ENCODE measurements at places on chromosomes 1 and 21. TPM values are rescaled to one million over a fixed set of nuclear protein-coding genes. Genes with fewer than 3 reads are reported as not detected.

DNA sequence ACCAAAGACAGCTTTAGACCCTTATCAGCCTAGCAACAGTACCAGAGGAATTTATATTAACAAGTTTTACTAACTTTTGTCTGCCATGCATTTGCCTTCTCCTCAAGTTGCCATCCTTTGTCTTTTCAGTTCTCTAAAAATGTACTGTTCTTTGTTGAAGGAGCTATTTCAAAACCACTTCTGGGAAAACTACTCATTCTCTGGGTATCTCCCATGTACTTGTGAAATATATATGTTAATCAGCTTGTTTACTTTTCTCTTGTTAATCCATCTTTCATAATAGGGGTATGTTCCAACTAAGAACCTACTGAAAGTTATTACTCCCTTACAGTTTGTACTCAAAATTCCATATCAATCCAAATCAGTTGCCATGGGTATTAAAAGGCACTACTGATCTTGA, 16.3 kb downstream of the DPYD start:
- DNase-seq, result no peak

- no peak for DNase-seq
These were observed 59.6 kb downstream of the UCK2 start for GRCh38 chr1:165886983-165887382.

- DNase-seq, result no peak
These were observed 29.2 kb upstream of the LRRC3 start for GRCh38 chr21:44425895-44426662.

DNA sequence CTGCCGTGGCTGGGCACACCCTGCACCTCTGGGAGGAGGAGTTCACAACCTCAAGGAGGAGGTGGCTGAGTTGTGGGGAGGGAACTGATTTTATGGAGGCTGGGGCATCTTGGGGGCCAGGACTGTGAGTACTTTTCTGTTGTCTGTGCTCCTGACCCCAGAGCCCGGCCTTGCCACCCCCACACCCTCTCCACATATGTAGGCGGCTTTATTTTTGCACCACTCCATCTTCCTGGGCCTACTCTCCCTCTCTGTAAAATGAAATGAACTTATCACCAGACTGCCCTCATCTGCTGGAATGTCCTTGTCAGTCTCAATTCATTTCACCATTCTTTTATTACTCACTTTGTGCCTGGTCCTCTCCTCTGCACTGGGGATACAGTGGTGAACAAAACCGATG, 12.8 kb downstream of the FOXD2 start:
- DNase-seq, result no peak

The SLC1A7 gene
- polyA plus RNA-seq, result 0.24 TPM

The TAS1R1 gene
- polyA plus RNA-seq, result 5.5 TPM

- no peak for DNase-seq
These were observed 139.5 kb downstream of the FAF1 start for GRCh38 chr1:50820545-50820944.
